Activated naive CD4-positive, alpha-beta T cell (primary cell): ENCODE measurements at places on chromosomes 11 and 22.

GRCh38 chr11:10943968-10944367 lies 86.1 kb upstream of the ZBED5 start:
- DNase-seq, result no peak

DNA sequence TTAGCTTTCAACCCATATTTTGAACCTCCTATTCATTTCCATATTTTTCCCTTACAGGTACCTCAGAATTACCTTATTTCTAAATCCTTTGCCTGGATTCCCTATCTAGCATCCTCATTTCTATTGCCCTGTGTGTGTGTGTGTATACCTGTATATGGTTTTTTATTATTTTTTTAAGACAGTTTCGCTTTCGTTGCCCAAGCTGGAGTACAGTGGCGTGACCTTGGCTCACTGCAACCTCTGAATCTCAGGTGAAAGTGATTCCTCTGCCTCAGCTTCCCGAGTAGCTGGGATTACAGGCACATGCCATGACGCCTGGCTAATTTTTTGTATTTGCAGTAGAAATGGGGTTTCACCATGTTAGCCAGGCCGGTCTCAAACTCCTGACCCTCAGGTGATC lies 12.6 kb downstream of the HIPK3 start:
- DNase-seq, result no peak

DNA sequence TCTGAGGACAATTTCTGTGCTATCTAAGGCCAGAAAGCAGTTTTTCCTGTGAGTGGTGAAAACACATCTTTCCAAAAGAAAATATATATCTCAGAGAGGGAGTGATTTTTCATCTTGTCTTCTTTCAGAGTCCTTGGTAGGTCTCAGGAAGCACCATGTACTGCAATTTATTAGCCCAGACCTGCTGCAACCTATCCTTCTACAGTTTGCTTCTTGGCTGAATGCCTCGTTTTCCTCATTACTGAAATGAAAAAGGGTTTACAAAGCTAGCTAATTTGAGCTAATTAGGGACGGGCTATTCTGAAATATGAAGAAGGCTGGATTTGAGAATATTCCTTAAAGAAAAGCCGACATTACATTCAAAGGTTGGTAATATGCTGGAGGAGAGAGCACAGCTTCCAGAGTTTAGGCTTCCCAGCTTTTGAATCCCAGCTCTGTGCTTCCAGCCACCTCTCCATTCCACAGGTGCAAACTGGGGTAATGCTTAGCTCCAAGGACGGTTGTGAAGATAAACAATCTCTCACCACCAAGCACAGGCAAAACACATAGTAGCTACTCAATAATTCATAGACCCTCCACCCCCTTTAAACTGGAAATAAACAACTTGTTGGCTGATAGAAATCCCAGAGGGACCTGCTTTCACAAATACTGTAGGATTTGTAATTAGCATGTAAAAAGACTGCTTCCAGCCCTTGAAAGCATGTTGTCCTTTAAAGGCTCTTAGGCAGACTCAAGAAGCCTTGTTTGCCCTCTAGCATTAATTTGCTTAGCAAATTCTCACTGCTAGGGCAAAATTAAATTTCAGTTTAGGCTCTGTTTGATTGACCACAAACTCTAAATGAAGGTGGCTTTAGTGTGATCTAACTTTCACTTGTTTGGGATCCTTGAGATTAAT lies 24.5 kb upstream of the SESN3 start:
- DNase-seq, result no peak

- no peak for DNase-seq
Observed at GRCh38 chr11:124863137-124863825, 2.0 kb upstream of the ROBO3 start.
